ENCODE measurements at places on chromosomes 12 and 14.

DNA sequence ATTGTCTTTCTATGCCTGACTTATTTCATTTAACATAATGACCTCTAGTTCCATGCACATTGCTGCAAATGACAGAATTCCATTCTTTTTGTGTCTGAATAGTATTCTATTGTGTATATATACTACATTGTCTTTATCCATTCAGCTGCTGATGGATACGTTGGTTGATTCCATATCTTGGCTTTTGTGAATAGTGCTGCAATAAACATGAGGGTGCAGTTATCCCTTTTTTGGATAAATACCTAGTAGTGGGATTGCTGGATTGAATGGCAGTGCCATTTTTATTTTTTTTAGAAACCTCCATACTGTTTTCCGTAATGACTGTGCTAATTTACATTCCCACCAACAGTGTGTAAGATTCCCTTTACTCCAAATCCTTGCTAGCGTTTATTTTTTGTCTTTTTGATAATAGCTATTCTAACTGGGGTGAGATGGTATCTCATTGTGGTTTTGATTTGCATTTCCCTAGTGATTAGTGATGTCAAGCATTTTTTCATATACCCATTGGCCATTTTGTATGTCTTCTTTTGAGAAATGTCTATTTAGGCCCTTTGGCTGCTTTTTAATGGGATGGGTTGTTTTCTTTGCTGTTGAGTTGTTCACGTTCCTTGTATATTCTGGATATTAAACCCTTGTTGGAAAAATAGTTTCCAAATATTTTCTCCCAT is 2.3 kb downstream of the OAS2 start:
- DNase-seq: no peak

DNA sequence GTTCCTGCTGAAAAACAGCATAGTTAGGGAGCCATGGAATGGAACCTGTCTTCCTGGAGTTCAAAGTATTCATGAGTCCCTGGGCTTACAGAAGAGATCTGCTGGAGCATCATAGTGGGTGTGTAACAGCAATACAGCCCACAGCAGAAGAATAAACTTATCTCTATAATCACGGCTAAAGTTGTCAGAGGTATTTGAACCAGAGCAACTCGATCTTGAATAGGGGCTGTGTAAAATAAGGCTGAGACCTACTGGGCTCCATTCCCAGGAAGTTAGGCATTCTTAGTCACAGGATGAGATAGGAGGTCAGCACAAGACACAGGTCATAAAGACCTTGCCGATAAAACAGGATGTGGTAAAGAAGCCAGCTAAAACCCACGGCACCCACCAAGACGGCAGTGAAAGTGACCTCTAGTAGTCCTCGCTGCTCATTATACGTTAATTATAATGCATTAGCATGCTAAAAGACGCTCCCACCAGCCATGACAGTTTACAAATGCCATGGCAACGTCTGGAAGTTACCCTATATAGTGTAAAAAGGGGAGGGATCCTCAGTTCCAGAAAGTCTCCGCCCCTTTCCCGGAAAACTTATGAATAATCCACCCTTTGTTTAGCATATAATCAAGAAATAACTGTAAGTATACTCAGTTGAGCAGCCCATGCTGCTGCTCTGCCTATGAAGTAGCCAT is 223.4 kb downstream of the PCNX1 start:
- DNase-seq: no peak

GRCh38 chr14:99247101-99247729 is 24.8 kb downstream of the BCL11B start:
- no peak for DNase-seq

GRCh38 chr12:130162267-130162666 is at the start of gene FZD10:
FZD10 (plus strand) TSS chr12:130162464; CDS start chr12:130162943, 479 bp downstream.
- no peak for DNase-seq

- DNase-seq: no peak
These were observed 683.4 kb upstream of the FBXO33 start for GRCh38 chr14:40115583-40115982.

GRCh38 chr14:77344377-77344996 is 23.7 kb downstream of the GSTZ1 start:
- no peak for DNase-seq

- DNase-seq: no peak
These were observed 2.1 kb downstream of the KMT2D start for GRCh38 chr12:49058366-49059044.

DNA sequence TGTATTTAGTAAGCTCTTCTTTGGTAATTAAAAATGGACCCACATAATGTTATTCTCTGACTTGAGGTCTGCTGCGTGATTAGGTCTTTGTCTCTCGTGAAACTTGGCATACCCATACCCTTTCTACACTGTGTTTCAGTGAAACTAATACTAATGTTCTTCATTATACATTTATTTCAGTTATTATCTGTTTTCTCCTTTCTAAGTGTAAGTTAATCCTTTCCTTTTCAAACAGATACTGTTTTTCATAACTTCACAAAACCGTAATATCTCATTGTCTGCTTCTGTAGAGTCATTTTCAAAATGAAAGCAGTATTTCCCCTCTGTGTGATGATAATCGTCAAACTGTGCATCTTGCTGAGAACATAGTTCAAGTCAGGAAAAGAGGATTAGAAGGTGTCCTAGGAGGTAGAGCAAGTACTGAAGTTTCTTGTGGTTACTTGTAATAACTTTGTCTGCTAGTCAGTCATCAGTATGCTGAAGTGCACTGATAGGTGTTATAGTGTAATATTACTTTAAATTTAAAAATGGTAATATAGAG is 15.9 kb downstream of the PYROXD1 start:
- no peak for DNase-seq

- DNase-seq: no peak
These were observed 61.7 kb upstream of the PTPRR start for GRCh38 chr12:70982286-70982685.

- no peak for DNase-seq
These were observed 35.6 kb upstream of the FBRSL1 start for GRCh38 chr12:132454193-132454932.

All from Panc1 (cell line).